NCI-H526 (cell line): ENCODE measurements at places on chromosomes 11 and 22.
A peak's percentile ranks its signal among the peaks of the same experiment; 100 is the strongest.

DNA sequence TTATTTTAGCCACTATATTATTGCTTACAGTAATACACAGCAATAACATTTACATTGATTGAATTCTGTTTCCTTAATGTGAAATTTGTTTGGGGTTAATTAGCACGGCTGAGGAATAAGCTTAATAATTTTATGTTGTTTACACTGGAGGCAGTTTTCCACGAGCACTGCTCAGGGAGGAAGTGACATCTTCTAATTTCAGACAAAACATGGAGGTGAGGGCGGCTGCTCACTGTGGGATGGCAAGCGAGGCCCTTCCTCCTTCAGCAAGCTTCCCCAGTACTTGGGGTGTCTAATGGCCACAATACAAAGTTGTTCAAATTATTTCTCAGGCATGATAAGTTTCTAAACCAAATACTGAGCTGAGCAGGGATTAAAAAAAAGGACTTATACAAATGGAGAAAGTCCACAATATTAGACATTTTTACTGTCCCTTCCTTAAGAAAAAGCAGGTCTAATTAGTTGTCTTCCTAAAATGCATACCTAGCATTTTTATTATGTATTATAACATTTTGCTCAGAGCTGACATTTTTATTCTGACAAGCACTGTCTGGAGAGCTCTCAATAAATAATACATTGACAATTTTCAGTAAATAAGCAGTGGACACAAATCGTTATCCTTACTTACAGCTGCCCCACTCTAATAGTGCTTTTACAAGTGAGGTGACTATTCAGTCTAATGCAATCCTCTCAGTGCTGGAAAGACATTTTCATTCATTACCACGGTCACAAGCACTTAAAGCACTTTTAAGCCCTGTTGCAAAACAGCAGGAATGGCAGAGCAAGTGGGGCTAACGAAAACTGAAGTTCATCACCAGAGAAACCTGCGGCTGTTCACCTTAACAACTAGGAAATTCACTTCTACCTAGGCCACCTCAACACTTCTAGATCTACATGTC lies 56.2 kb downstream of the SOX6 start:
- DNase-seq = no peak

GRCh38 chr11:1237128-1237580 lies 14.3 kb downstream of the MUC5B start:
- no peak for DNase-seq

- no peak for DNase-seq
Observed at GRCh38 chr22:40612291-40612751, 24.2 kb downstream of the MRTFA start.

DNA sequence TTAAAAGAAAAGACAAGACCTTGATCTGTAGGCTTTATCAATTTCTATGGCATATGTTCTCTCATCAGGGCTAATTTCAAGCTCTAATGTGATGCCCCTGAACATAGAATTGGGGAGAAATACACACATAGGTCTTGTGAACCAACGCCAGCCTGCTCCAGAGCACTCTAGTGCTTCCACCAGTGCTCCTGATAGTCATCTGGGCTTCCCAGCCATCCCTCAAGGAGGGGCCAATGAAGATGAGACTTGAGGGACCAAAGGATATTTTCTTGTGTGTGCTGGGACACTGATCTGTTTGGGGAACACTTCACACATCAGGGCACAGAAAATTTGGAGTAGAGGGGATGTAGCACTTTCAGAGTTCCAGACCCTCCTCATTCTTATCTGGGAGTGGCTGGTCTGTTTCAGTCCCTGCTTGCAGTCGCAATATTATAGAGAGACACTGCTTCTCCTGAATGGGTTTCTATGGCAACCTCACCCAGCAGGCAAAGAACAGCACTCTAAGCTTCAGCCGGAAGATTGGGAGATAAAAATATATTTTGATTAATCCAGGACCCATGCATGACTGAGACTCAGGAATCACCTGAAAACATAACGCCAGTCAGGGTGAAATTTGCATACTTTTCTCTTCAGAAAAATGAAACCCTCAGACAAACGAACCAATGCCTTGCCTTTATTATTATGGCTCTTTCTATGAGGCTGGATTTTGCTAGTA lies 28.4 kb upstream of the SCN3B start:
- DNase-seq = peak; percentile 81

DNA sequence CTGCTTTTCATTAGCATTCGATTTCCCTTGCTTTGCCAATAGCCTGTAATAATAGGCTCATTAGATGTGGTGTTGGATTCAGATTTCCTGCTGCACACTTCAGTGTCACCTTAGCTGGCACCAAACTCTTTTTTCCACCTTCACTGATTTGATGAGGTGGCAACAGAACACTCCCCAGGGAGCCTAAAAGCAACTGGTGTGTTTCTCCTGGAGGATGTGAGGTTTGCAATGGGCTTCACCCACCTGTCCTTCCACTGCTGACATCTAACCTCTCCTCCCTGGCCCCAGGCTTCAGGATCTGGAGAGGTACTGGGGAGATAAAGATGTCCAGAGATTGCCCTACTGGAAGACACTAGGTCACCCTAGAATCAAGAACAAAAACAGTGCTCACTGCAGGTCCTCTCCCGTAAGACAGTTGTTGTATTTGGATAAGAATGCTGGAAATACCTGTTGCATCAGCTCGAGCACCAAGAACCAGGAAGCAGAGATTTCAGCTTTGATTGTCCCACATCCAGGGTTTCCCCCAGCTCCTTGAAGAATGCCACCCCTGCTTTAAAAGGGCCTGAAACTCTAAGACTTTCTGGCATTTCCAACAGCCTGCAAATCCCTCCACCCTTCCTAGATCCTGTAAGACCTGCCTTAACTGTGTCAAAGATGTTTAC lies 96.9 kb downstream of the SLC1A2 start:
- no peak for DNase-seq

GRCh38 chr11:119155733-119156492 lies 7.1 kb downstream of the ABCG4 start:
- no peak for DNase-seq

GRCh38 chr11:25453471-25453870 lies 878.5 kb upstream of the ANO3 start:
- DNase-seq = no peak

DNA sequence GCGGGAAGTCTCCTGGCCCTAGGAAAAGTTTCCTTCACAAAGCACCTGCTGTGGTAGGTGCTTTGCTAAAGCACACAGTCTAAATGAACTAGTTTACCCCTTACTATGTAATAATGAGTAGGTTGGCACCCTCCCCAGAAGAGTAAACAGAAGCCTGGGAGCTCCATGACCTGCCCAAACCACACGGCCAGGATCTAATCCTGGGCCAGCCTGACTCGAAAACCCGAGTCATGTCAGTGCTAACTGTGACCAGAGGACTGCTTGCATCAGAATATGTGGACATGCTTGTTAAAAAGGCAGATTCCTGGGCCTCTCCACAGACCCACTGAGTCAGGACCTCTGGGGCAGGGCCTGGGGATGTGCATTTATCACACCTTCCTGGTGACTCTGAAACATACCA lies 67.7 kb downstream of the PANX1 start:
- no peak for DNase-seq
